ENCODE measurements at places on chromosomes 11 and 22.

GRCh38 chr22:49322231-49322630 is 505.4 kb downstream of the BRD1 start:
- no peak overlapping the region for H3K27ac ChIP-seq
- DNase-seq, result no peak
- no peaks in the 10 kb centered on the region for H3K4me1 ChIP-seq
- no peaks in the 10 kb centered on the region for H3K36me3 ChIP-seq
- H3K27me3 ChIP-seq, result no peaks in the 10 kb centered on the region

GRCh38 chr11:97109078-97109477 is 719.3 kb downstream of the JRKL start:
- H3K27ac ChIP-seq, result peak overlapping the region; percentile 58
- no peaks in the 10 kb centered on the region for H3K36me3 ChIP-seq
- DNase-seq, result no peak
- H3K4me3 ChIP-seq, result no peak overlapping the region
- H3K4me1 ChIP-seq, result no peaks in the 10 kb centered on the region

DNA sequence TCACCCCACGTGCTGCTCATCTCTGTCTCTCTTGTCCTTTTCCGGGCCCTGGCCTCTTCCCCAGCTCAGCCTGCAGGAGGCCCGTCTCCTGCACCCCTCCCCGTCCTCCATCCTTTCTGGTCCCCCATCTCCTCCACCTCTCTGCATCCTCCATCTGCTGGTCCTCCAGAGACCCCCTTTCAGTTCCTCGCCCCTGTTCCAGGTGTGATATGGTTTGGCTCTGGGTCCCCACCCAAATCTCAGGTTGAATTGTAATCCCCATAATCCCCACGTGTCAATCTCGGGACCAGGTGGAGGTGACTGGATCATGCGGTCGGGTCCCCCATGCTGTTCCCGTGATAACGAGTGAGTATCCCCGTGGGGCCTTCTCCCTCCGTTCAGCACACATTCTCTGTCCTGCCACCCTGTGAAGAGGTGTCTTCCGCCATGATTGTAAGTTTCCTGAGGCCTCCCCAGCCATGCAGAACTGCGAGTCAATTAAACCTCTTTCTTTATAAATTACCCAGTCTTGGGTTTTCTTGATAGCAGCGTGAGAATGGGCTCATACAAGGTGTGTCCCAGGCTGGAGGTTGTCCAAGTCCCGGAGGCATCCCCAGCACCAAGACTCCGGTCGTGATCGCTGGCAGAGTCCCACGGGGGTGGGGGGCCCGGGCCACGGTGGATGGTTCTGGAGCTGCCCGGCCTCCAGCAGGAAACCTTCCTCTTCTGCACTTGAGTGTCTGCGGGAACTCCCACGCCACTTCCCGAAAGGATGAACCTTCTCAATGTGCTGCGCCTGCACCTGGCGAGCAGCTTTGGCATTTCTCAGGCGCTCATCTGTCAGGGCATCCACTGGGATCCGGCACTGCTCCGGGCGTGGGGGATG is 29.0 kb upstream of the TOLLIP start:
- H3K36me3 ChIP-seq, result no peaks in the 10 kb centered on the region
- H3K27ac ChIP-seq, result peak overlapping the region; percentile 18
- no peaks in the 10 kb centered on the region for H3K27me3 ChIP-seq
- no peak overlapping the region for H3K4me3 ChIP-seq
- no peaks in the 10 kb centered on the region for H3K4me1 ChIP-seq

DNA sequence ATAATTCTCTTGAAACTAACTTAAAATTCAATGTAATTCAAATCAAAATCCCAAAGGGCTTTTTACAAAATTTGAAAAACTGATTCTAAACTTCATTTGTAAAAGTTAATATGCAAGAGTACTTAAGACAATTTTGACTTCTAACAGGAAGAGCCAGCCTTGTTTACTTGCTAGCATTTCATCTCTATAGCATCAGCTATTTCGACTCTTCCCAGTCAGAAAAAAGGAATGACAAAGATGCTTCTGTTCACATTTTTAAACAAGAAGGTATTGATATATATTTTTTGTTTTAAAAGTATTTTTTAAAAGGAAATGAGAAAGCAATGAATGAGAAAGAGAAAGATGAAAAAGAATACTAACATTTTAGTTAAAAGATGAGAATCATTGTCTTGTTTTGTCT is 16.4 kb downstream of the SLN start:
- no peak for DNase-seq
- peak overlapping the region; percentile 43 for H3K27ac ChIP-seq
- H3K27me3 ChIP-seq, result no peaks in the 10 kb centered on the region

DNA sequence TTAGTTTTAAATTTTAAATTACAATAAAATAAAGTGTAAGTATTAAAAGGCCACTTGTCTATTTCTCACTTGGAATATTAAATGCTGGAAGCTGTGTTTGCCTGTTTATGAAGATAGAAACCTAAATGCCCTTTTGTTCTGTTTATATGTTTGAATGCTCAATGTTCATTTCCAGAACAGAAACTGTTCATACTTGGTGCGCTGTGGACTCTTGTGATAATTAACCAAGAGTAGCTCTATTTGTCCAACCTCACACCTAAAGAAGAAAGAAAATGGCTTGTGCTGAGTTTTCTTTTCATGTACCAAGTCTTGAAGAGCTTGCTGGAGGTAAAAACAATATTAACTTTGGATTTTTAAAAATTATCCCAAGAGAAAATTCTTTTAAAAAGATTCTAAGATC is 5.7 kb downstream of the C11orf54 start:
- no peak overlapping the region for H3K27ac ChIP-seq
- no peak overlapping the region for H3K4me3 ChIP-seq
- no peak for DNase-seq
- H3K27me3 ChIP-seq, result no peaks in the 10 kb centered on the region
- H3K4me1 ChIP-seq, result peaks cover 10% of the 10 kb centered on the region

GRCh38 chr11:45751430-45751829 is 53.5 kb upstream of the SLC35C1 start:
- no peaks in the 10 kb centered on the region for H3K36me3 ChIP-seq
- no peak overlapping the region for H3K4me3 ChIP-seq
- no peak for DNase-seq
- peaks cover 15% of the 10 kb centered on the region for H3K4me1 ChIP-seq

- no peak overlapping the region for H3K4me3 ChIP-seq
- no peaks in the 10 kb centered on the region for H3K4me1 ChIP-seq
- DNase-seq, result no peak
Measured at GRCh38 chr11:27648840-27649239, 51.4 kb downstream of the BDNF start.

DNA sequence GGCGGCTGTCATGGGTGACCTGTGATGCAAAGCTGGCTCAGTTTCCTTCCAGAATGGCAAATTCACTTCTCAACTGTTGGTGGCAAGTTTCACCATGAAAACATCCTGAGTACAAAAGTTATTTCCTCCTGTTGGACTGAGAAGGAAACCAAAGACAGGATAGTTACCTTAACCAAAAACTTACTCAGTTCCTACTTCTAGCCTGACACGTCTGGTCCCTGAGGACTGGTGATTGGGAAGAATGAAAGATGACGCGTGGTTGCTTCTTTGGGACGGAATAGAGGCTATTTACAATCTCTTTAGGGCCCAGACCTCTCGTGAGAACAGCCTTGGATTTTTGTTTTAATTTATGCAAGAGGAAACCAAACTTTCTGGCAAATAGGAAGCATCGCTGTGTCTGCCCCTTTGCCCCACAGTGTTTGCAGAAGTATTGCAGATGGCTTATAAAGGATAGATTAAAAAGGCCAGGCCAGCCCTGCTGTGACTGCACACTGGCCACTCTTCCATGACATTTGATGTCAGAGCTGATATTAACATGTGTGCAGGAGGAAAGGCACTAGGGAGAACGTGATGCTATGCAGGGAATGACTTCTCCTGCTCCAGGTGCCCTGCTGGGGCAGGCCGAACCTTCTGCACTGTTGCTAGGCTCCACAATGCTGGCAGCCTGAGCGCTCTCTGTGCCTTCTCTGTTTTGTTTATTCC is 7.6 kb downstream of the VPS26B start:
- DNase-seq, result no peak
- H3K4me3 ChIP-seq, result no peak overlapping the region
- H3K36me3 ChIP-seq, result no peaks in the 10 kb centered on the region
- no peaks in the 10 kb centered on the region for H3K27me3 ChIP-seq

- H3K27ac ChIP-seq, result no peak overlapping the region
- no peak overlapping the region for H3K4me3 ChIP-seq
- H3K27me3 ChIP-seq, result no peaks in the 10 kb centered on the region
- H3K4me1 ChIP-seq, result no peaks in the 10 kb centered on the region
Measured at GRCh38 chr22:29750559-29751538, 16.0 kb downstream of the ZMAT5 start.

GRCh38 chr22:49970528-49971231 is 10.1 kb downstream of the PIM3 start:
- peak overlapping the region; percentile 76 for H3K27ac ChIP-seq
- no peaks in the 10 kb centered on the region for H3K36me3 ChIP-seq
- no peaks in the 10 kb centered on the region for H3K27me3 ChIP-seq
- H3K4me3 ChIP-seq, result peak overlapping the region; percentile 48
- H3K4me1 ChIP-seq, result peaks cover 50% of the 10 kb centered on the region
- DNase-seq, result peak; percentile 98

DNA sequence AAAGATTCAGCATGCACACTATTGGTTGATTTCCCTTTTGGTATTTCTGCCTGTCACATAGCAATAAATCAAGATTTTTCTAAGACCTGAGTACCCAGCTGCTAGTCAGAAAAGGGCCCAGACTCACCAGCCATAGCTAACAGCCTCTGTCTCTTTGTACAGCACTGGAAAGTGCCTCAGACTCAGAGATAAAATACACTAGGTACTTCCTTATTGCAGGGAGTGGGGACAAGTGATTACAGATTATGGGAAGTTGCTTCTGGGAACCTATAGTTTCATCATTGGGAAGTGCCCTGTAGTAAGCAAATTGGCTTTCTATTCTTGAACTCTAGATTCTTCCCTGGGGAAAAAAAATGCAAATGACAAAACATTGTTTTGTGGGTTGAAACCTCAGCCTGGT is at the start of gene CASP5:
TSS of gene CASP5 (minus strand) at position 166 of the 400 bp plus-strand sequence. CDS start at position 134, 32 bp downstream.
- no peaks in the 10 kb centered on the region for H3K27me3 ChIP-seq
- no peak for DNase-seq
- H3K4me1 ChIP-seq, result no peaks in the 10 kb centered on the region
- H3K4me3 ChIP-seq, result no peak within 1 kb of the TSS

GRCh38 chr11:6596239-6596877 is 7.1 kb downstream of the RRP8 start:
- H3K4me3 ChIP-seq, result no peak overlapping the region
- H3K36me3 ChIP-seq, result peaks cover 24% of the 10 kb centered on the region
- peak; percentile 65 for DNase-seq
- peak overlapping the region; percentile 99 for H3K27ac ChIP-seq

DNA sequence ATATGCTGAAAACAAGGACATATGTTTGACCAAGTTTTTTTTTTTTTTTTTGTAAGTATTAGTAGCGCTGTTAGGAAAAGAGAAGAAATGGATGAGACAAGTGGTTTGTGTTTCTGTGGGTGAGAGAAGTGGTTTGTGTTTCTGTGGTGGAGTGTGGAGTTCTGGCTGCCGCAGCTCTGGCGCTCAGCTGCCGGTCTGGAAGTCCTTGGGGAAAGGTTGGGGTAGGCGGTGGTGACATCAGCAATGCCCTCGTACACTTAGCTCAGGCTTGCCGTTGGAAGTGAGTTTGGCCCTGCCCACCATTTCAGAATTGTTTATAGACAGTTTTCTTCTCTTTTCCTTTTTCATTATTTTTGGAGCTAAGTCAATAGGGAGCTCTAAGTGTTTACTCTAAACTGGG is 116.6 kb downstream of the TBC1D22A start:
- no peaks in the 10 kb centered on the region for H3K36me3 ChIP-seq
- H3K27me3 ChIP-seq, result no peaks in the 10 kb centered on the region
- H3K4me3 ChIP-seq, result no peak overlapping the region
- peaks cover 8% of the 10 kb centered on the region for H3K4me1 ChIP-seq

DNA sequence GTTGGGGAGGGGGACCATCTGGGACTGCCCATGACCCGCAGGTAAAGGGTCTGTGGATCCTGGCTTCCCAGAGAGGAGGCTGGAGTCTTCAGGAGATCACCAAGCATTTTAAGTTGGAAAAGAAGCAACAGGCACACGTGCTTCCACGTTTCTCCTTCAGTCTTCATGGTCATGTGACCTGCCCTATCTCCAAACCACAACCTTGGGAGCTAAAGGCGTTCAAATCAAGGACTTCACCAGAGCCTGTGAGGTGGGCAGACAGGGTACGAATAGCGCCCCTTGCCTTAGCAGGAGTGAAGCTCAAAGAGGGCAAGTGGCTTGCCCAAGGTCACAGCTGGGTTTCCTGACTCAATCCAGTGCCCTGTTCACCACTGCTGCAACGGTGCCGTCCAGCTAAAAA is 6.7 kb downstream of the TMEM184B start:
- H3K27me3 ChIP-seq, result no peaks in the 10 kb centered on the region
- peak overlapping the region; percentile 62 for H3K27ac ChIP-seq
- H3K4me3 ChIP-seq, result no peak overlapping the region
- H3K4me1 ChIP-seq, result no peaks in the 10 kb centered on the region
- no peak for DNase-seq

DNA sequence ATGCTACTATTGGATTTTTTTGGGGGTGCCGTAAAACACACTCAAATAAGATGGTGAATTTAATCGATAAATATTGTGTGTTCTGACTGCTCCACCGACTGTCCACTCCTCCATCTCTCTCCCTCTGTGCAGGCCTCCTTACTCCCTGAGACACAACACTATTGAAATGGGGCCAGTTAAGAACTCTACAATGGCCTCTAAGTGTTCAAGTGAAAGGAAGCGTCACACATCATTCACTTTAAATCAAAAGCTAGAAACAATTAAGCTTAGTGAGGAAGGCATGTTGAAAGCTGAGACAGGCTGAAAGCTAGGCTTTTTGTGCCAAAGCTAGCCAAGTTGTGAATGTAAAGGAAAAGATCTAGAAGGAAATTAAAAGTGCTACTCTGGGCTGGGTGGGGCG is 156.7 kb downstream of the CTTN start:
- no peaks in the 10 kb centered on the region for H3K36me3 ChIP-seq
- H3K27me3 ChIP-seq, result no peaks in the 10 kb centered on the region
- no peaks in the 10 kb centered on the region for H3K4me1 ChIP-seq
- DNase-seq, result no peak
- H3K27ac ChIP-seq, result no peak overlapping the region

DNA sequence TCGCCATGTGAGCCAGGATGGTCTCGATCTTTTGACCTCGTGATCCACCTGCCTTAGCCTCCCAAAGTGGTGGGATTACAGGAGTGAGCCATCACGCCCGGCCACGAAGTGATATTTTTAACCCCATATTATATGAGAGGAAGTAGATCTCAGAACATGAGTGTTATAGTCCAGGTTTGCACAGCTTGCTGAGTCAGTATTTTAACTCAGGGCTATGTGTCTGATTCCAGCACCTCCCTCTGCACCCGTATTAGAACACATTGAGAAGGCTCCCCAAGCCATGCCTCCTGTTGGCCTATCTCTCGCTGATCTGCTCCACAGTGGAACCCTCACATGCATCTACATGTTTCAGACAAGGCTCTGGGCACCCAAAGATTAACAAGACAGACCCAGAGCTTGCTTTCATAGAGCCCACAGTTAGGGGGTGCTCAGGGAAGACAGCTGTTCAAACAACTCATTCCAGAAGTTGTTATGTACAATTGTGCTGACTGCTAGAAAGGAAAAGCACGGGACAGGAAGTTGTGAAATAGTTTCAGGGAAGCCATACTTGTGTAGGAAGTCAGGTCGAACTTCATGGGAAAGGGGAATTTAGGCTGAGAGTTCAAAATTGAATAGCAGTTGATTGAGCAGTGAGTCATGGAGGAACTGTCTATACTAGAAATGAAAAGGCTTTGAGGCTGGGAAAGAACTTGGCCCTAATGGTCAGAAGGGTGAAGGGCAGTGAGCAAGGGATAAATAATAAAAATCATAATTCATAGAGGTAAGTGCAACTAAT is 49.3 kb upstream of the CLPB start:
- H3K4me1 ChIP-seq, result no peaks in the 10 kb centered on the region
